ENCODE measurements at places on chromosomes 3 and 15.

GRCh38 chr3:116767726-116768125 lies 58.1 kb downstream of the TUSC7 start:
- no peak for DNase-seq

- DNase-seq, result peak; percentile 42
Measured at GRCh38 chr15:77034695-77035489, 36.0 kb downstream of the TSPAN3 start.

GRCh38 chr3:49673715-49674496 lies at the start of gene APEH:
Gene APEH (plus strand): TSS chr3:49674351. CDS start chr3:49674402, 51 bp downstream.
- DNase-seq, result peak; percentile 94

DNA sequence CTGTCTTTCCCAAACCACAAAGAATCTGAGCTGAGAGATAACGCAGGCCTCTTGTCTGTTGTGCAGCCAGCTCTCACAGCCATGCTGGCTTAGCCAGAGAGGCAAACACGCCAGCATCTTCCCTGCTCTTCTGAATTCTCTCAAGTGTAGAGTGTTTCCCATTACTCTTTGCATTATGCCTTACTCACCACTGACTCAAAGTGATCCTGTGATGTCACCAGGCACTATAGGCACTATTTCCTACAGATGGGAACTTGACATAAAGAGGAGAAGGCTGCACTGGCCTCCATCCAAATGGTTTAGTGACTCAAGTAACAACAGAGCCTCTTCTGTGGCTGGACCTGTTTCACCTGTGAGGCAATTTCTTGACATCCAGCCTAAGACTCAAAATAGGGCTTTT lies 44.4 kb downstream of the PDZRN3 start:
- no peak for DNase-seq

DNA sequence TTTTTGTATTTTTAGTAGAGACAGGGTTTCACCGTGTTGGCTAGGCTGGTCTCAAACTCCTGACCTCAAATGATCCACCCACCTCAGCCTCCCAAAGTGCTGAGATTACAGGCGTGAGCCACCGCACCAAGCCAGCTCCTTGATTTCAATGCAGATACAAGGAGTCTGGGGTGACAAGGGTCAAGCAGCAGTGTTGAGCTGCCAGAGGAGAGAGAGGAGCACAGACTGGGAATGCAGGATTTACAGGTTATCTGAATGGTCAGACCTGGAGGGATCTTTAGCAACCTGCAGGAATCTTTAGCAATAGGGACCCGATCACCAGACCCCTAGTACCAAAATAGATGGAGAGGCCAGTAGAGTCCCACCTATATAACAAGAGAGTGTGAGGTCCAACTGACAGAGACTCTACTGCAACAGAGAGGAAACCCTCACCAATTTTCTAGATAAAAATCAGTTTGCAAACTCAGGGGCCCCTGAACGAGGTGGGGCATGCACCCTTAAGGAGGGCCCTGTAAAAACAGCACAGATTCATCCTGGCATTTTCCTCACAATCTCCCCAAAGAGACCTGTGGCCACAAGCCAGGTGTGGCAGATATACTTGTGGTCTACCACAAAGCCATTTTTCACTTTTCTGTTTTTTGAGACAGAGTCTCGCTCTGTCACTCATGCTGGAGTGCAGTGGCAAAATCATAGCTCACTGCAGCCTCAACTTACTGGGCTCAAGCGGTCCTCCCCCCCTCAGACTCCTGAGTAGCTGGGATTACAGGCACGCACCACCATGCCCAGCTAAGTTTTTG lies 10.7 kb upstream of the SHISA5 start:
- no peak for DNase-seq

DNA sequence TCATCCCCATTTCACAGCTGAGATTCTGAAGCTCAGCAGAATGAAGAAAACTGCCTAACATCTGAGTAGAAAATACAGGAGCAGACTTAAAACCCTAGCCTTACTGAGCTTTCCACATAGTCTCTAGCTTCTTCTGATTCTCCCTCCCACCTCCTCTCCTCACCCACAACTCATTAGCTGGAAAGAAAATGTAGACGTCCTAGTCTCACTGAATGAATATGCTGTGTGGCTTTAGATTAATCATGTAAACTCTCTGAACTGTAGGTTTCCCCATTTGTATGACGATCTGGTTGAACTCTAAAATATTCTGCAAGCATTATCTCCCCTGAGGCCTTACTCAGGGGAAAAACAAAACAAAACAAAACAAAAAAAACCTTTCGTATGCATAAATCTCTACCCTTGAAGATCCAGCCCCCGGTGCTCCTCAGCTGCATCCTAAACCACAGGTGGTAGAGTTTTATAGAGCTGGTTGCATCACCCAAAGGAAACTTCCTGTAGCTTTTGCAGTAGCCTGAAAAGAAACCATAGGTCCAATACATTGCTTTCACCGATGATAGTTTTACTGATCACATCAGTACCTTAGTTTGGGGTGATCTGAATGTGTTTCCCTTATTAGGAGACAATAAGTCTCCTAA lies 40.6 kb downstream of the FOXB1 start:
- DNase-seq, result no peak

GRCh38 chr3:31896648-31897433 lies 84.2 kb downstream of the OSBPL10 start:
- no peak for DNase-seq

GRCh38 chr15:96870580-96870979 lies 540.1 kb downstream of the NR2F2 start:
- no peak for DNase-seq

DNA sequence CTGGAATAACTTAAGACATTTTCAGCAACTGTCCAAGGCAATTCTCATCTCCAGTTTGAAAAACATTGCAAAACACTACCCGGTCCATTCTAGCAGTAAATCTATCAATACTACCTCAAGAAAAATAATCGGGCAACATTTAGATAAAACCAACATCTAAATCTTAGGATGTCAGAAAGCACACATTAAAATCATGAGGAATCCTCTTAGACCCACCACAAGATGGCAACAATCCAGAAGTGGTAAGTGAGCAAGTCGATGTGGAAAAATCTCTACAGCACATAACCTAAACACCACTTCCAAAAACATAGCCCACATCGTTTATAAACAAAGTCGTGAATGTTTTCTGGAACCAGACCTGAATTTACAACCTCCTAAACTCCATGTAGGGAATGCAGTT lies 5.7 kb downstream of the PLCH1 start:
- no peak for DNase-seq

DNA sequence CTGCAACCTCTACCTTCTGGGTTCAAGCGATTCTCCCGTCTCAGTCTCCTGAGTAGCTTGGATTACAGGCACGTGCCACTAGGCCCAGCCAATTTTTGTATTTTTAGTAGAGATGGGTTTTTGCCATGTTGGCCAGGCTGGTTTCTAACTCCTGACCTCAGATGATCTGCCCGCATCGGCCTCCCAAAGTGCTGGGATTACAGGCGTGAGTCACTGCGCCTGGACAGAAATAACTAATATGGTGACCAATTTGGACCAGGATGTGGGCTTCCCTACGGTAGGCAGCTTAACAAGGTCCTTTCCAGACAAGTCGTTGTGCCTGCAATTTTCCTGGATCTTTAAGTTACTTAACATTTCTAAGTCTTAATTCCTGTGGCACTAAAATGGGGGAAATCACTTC lies 14.8 kb downstream of the WDR53 start:
- no peak for DNase-seq

DNA sequence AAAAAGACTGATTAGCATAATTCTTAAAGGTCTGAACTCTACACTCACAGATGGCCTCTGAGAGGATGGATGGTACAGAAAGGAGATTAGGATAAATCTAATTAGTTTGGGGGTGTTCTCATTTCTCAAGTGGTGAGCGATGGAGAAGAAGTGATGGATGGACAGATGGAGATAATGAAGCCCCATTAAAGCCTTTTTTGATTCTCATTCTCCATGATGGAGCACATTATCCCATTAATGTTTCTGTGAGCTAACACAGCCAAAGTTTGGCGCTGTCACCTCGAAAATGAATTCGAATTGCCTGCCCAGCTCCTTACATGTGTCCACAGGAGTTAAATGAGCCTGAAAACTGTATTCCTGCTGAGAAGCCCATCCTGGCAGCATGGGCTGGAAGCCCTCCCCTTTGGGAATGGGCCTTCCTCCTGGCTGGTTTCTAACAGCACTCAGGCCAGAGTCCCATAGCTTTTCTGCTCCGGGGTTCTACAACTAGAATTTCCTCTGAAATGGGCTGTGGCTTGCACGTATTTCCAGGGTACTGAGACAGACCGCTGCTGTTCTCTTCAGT lies 726.0 kb upstream of the CFAP20DC start:
- DNase-seq, result no peak

- DNase-seq, result no peak
Measured at GRCh38 chr3:119227070-119227850, 13.4 kb downstream of the B4GALT4 start.

DNA sequence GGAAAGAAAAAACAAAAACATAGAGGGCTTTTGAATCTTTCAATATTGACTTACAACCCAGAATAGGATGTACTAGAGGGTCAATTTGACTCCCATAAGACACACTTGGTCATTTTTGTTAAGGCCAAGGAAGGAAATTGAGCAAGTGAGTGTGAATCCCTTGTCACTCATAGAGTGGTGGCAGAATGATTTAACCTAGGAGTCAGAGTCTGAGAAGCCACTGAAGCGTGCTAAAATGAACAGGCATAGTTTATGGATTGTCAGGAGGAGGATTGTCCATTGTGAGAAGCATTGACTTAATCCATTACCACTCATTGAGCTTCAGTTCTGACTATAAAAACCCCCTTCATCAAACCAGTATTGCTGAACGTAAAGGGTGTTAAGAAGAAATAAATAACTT lies 8.2 kb upstream of the GCSAM start:
- DNase-seq, result no peak

DNA sequence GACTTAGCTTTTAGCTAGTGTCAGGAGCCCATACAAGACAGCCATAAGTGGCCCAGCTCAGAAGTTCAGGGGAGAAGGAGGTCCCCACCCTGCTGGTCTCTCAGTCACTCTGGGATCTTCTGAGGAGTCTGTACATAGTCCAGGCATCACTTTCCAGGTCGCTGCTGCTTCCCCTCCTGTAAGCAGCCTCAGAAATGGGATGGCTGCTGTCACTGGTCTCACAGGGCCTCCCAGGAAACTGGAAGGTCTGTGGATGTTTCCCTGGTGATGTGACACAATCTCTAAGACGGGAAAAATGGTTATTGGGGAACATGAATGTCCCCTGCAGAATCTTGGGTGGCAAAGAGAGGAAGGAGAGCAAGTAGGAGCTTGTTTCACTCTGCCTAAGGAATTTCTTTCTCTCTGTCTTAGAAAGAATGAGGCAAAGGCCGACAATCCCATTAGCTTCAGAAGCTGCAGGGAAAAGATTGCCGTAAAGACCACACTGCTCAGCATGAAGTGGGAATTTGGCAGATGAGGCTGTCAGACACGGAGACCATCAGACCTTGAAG lies 43.2 kb upstream of the TNFAIP8L3 start:
- DNase-seq, result no peak

- DNase-seq, result no peak
Measured at GRCh38 chr15:76953913-76954312, 22.4 kb downstream of the RCN2 start.

GRCh38 chr3:46935168-46935858 lies 41.2 kb downstream of the CCDC12 start:
- peak; percentile 89 for DNase-seq

GRCh38 chr3:76370749-76371520 lies 585.6 kb upstream of the ZNF717 start:
- DNase-seq, result no peak

GRCh38 chr3:37608061-37608702 lies 253.5 kb upstream of the CTDSPL start:
- DNase-seq, result no peak

- no peak for DNase-seq
Measured at GRCh38 chr3:123082370-123083065, 15.7 kb downstream of the PDIA5 start.

- DNase-seq, result no peak
Measured at GRCh38 chr3:54703923-54704322, 223.9 kb downstream of the LRTM1 start.

DNA sequence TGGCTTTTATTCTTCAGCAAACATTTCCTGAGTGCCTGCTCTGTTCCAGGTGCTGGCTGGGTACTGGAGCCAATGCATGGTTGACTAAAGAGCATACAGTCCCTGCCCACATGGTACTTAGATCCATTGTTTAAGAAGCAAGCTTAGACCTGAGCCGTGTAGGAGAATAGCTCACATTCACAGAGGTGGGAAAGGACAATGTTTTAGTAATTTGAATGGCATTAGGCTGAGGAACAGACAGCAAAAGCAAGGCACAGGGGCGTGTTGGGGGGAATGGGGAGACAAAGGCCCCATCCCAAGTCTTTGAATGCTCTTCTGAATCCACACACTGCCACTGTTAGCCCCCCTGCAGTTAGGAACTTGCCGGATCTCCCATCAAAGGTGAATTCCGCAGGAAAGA lies 388.2 kb upstream of the RGMA start:
- DNase-seq, result no peak

DNA sequence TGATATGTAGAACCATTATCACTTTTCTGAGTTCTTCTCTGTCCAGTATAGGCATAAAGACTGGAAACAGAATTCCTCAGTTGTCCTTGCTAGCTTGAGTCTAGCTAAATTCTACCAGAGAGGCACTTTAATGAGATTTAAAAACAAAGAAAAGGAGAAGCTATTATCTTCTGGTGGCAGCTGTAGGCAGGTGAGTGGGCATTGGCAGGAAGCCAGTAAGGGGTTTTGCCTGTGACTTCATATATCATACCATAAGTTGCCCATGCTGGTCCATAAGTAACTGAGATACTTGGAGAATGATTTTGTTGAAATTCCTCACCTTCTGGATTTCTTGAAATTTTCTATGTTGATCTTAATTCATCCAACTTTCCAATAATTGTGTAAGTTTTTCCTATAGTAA lies 402.3 kb upstream of the TGFBR2 start:
- DNase-seq, result no peak

GRCh38 chr3:7194071-7194835 lies 333.3 kb downstream of the GRM7 start:
- no peak for DNase-seq

- DNase-seq, result no peak
Measured at GRCh38 chr3:17844236-17844635, 101.8 kb upstream of the TBC1D5 start.

DNA sequence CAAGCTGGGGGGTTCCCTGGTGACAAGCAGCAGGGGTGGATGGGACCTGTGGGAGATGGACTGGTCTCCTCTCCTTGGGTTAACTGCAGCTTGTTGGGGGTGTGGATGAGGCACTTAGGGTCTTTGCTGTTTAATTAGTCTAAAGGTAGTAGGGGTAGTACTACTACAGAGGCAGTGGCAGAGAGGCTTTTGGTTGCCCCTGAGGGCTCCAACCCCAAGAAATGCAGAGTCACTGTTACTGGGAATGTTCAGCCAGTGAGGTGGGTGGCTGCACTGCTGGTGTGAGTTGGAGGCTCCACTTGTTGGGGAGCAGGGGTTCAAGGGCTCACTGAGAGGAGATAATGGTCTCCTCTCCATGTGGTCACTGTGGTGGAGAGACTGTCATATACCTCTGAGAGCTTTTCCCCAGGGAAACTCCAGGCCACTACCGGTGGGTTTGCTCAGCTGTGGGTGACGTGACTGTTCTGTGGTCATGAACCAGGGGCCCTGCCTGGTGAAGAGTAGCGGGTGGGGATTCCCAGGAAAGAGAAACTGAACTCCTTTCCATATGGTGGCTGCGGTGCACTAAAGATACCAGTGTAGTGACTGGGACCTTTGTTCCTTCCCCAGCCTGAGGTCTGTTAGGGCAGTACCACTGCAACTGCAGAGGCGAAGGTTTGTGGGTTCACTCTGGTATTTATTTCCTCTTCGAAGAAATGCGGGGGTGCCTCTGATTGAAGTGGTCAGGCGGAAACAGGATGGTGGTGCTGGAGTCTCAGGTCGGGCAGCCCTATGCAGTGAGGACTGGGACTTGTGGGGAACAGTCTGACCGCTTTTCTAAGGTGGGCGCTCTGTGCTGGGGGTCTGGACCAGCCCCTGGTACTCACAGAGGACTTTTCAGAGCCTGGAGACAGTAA lies 68.9 kb upstream of the TNFSF10 start:
- no peak for DNase-seq
